ENCODE measurements at places on chromosomes 4 and X.

DNA sequence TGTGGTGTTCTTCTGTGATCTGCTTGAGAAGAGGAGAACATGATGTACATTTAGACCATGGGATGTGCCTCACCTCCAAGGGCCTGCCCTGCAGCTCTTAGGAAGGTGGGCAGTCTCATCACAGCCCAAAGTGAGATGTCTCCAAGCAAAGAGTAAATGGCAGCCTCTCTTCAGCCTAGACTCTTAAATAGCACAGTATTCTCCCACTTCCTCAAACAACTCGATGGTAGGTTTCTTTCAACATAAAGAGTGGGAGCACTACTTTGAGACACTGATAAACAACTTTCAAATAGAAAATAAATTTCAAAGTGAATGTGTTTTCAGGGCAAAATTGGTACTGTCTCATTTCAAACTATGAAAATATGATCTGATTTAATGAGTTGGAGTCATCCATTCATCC, 35.2 kb downstream of the EDNRA start:
- DNase-seq: no peak

- no peak for DNase-seq
These were observed 58.0 kb downstream of the ENPEP start for GRCh38 chr4:110533940-110534339.

GRCh38 chr4:137376312-137376711, 156.0 kb downstream of the PCDH18 start:
- DNase-seq: no peak

DNA sequence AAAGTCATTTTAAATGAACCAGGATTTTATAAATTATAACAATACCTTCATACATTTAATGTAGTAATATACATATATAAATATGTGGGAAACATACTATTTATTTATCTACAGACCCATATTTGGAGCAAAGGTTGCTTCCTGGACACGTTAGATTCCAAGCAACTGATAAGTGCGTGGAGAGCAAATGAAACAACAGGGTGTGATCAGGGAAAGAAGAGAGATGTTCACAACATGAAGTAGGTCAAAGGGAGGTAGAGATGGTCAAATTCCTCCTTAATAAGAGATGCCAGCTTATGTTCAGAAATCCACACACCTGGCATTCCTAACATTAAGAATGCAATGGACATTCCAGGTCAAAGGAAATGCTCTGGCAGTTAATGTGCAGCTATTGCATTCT, 53.1 kb upstream of the HPGD start:
- no peak for DNase-seq
